ENCODE measurements at places on chromosomes 6 and 20.
A peak's percentile ranks its signal among the peaks of the same experiment; 100 is the strongest.

DNA sequence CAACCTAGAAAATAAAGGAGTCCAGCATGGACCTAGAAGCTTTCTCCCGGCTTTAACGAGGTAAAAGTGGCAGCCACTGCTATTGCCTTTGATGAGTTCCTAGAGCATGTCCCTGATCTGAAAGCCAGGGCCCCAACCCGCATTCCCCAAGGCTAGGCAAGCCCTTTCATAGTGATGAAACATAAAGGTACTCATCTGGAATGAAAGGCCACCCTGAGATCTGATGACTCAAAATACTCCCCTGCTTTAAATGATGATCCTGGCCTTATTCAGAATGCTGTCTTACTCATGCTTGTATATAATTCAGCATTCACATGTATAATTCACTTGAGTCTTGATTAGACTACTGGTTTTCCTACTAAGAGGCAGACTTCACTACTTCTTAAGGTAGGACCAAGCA is 21.3 kb downstream of the TTPAL start:
- DNase-seq, result no peak

- no peak for DNase-seq
These were observed 192.5 kb upstream of the ZFP64 start for GRCh38 chr20:52383995-52384621.

GRCh38 chr20:4065391-4065844 is 50.1 kb upstream of the RNF24 start:
- DNase-seq, result peak; percentile 2

GRCh38 chr20:19056909-19057308 is 155.5 kb upstream of the SLC24A3 start:
- no peak for DNase-seq

GRCh38 chr20:41274152-41274551 is 43.4 kb downstream of the ZHX3 start:
- no peak for DNase-seq
